ENCODE measurements at places on chromosomes 12 and 14.

DNA sequence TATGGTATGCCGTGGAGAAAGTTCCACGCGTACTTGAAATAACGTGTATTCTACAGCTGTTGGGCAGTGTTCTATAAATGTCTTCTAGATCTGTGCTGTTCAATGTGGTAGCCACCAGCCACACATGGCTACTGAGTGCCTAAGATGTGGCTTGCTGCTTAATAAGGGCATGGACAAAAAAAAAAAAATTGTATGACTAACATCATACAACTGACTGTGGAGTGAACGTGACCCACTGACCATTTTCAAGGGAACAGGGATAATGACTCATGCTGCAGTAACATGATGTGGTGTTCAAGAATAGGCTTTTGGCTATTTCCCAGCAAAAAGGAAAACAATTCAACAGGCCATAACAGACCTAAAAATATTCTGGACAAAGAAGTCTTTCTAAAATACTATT, 13.0 kb downstream of the ATG14 start:
- DNase-seq = peak; percentile 95

DNA sequence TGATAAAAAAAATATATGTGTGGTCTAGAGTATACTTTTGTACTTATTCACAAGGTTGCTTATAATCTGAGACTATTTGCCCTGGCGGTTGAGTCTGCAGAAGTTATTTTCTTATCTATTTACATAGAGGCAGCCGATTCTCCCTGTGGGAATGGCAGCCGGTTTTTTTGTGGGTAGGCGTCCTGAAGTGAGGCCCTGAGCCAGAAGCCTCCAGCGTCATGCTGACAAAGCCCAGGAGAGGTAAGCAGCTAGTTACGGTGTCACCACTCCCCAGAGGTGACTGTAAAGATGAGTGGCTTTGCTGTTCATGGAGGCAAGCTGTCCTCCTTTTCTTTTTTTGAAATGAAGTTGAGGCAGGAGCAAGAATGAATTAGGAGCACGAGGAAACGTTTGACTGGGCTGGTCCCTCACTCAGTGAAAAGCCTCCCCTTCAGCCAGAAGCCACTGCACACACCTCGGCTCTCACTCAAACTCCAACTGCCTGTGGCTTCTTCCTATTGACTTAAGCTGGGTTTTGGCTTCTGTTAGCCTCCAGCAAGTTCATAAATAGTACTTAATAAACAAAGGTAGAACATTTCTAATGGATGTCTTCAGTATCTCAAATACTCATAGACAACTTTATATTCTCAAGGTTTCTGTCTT, 21.5 kb downstream of the PAX9 start:
- DNase-seq = no peak

DNA sequence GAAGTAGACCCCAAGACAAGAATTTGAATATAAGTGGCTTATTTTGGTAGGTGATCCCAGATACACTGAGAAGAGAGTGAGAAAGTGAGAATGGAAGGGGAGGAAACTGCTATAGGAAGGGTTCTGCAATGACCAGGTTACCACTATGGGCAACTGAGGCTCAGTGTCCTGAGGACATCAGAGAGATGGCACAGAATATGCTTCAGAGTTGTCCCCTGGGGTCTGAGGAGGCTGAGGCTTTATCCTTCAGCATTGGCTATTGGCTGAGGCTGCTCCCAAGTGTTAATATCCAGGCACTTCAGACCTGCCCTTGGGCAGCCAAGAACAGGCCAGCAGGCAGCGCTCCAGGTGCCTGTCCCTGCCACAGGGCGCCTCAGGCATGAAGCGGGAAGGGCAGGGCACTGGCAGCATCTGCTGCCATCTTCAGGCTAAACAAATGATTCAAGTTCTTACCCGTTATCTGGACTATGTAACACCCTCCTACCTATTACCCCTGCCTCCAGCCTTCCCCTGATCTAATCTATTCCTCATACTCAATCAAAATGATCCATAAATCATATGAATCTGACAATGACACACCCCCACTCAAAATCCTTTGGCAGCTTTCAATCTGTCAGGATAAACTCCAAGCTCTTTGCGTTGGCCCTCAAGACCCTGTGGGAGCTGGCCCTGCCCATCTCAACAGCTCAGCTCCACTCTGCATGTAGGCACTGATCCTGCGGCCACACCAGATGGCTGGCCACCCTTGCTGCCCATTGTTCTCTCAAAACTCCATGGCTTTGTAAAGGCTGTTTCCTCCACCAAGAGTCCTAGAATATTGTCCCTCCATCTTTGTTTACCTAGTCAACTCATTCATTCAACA, 42.4 kb downstream of the CKAP4 start:
- no peak for DNase-seq

GRCh38 chr14:90567191-90567590, 170.4 kb downstream of the CALM1 start:
- DNase-seq = no peak

GRCh38 chr12:48349471-48349870, 1.2 kb downstream of the ZNF641 start:
- peak; percentile 63 for DNase-seq

- no peak for DNase-seq
These were observed 252.1 kb upstream of the RTL1 start for GRCh38 chr14:101155575-101155974.

GRCh38 chr12:78473136-78473535, 391.4 kb upstream of the SYT1 start:
- peak; percentile 61 for DNase-seq

GRCh38 chr12:62649412-62650138, 182.9 kb downstream of the MON2 start:
- DNase-seq = no peak

DNA sequence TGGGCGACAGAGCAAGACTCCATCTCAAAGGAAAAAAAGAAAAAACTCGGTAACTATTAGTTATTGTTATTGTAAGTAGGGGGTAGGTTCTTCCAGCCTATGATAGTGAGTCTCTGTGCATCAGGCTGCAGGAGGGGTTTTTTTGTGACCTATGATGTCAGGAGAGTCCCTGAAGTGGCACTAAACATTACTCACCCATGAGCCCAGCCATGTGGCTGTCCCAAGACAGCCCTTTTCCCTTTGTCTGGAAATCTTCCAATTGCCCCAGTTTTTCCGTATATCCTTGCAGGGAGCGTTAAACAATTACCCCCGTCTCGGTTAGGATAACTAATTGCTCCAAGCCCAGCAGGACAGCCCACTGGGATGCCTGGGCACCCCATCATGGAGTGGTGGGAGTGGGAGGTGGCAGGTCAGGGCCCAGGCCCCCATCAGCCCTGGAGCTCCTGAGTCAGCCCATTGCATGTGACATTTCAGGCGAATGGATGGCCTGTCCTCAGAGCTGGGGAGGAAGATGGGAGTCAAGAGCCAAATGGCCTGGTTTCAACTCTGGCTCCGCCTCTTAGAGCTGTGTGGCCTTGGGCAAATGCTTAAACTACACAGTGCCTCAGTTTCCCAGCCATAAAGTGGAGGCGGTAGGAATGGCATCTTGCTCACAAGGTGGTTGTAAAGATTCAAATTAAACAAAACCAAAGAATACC, 16.4 kb downstream of the PHETA1 start:
- DNase-seq = no peak

GRCh38 chr14:90604356-90604755, 207.5 kb downstream of the CALM1 start:
- no peak for DNase-seq

- no peak for DNase-seq
These were observed 136.4 kb upstream of the PRMT8 start for GRCh38 chr12:3354586-3354985.

DNA sequence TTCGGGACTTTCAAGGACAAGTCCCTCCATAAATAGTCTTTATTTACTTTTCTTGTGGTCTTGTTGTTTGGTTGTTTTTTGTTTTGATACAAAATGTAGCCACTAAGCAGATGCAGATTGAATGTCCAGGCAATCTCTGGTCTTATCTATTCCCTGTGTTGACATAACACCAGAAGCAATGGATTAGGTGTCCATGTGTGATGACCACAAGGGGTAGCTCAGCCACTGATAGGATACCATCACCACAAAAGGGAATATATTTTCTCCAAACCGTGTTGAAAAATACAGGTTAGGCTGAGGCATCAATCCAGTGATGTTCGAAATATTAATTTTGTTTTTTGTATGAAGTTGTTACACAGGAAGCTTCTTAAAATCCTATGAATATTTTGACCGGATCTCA, 196.3 kb downstream of the EPS8 start:
- peak; percentile 31 for DNase-seq

DNA sequence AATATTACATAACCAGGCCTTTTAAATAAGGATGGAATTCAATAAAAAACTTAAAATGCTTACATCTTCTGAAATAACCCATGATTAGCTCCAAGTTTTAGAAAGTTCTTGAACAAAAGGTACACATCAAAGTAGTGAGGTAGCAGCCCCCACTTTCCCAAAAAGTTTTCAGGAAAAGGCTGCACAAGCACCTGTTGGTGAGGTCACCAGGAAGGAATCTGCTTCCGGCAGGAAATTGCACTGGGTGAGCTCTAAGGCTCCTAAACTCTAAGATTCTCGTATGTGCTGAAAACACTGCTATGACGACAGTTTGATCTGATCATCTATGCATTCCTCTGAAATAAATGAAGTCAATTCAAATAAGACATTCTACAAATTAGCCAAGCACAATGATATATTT, 34.3 kb upstream of the TTC7B start:
- DNase-seq = peak; percentile 58

- DNase-seq = no peak
These were observed 190.2 kb upstream of the CAND1 start for GRCh38 chr12:67078957-67079356.

GRCh38 chr14:48792376-48793024, 793.7 kb downstream of the RPS29 start:
- DNase-seq = no peak

DNA sequence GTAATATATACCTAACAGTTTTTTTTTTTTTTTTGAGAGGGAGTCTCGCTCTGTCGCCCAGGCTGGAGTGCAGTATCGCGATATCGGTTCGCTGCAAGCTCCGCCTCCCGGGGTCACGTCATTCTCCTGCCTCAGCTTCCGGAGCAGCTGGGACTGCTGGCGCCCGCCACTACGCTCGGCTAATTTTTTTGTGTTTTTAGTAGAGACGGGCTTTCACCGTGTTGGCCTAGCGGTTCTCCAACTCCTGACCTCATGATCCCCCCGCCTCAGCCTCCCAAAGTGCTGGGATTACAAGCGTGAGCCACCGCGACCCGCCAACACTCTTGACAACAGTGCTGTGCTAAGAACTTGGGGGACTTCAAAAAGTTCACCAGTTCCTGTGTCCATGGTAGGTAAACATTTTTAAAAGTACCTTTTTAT, 63.5 kb downstream of the FOXG1 start:
- no peak for DNase-seq

GRCh38 chr12:103013741-103014300, 56.3 kb downstream of the ASCL1 start:
- no peak for DNase-seq

GRCh38 chr12:55997535-55997859, 421 bp downstream of the SUOX start:
- DNase-seq = no peak

DNA sequence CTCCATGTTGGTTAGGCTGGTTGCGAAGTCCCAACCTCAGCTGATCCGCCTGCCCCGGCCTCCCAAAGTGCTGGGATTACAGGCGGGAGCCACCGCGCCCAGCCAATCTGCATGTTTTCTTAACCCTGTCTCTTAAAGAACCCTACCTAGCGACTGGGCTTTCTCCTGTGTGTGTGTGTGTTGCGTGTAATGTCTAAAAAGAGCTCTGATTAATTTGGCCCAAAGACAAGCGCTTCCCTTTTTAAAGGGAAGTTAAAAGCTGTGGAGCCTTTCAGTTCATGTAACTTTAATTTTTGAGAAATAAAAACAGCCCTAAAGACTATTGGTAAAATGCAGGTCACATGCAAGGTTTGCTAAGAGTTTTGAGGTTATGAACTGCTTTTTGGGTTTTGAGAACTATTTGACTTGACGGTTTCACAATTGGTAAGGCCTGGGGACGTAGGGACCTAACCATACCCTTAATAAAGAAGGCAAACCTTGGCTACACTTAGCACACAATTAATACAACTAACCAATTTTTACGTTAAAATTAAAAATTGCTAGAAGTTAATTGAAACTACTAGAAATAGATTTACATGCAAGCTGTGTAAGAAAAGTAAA, 103.2 kb downstream of the KCNMB4 start:
- DNase-seq = no peak

DNA sequence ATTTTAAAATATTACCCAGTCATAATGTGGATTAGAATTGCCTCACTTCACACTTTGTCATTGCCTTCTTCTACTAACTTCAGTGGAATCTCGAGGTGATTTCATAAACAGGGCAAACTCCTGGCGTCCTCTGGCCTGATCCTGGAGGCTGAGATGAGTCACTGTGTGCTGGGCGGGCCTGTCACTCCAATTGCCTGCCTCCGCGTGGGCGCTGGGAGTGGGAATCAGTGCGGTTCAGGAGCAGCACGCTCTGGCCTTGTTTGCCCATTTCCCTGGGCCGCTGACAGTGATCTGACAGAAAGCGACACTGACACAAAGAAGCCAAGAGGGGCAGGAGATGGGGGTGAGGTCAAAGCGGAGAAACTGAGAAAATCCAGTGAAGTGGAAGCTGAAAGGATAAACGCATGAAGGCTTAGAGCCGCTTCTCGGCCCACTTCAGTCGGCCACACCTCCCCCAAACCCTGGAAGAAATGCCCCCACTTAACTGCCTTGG, 29.7 kb downstream of the LGR5 start:
- DNase-seq = peak; percentile 67

DNA sequence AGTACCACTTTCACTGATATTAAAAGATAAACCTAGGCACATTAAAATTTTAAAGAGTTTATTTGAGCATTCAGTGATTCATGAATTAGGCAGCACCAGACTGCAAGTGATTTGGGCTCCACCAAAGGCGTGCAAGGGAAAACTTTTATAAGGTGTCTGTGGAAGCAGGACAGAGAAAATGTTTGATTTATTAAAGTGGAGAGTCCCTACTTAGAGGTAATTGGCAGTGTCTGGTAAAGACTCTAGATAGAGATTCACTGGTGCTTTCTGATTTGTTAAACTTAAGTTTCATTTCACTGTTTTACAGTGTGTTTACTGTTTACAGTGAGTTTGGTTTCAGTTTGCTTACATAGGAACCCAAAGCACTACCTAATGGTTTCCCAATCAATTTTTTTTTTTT, 72.8 kb downstream of the ANKS1B start:
- DNase-seq = no peak

DNA sequence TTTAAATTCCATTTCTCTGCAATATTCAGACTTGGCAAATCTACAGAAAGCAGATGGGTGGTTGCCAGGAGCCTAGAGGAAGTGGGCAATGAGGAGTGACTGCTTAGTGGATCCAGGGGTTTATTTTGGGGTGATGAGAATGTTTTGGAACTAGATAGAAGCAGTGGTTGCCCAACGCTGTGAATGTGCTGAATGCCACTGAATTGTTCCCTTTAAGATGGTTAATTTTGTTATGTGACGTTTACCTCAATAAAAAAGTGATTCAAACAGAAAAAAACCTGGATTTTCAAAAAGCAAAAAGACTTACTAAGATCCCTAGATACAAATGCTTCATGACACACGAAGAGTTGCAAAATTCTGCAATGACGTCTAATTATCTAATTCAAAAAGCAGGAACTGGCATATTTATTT, 34.2 kb downstream of the DAO start:
- peak; percentile 64 for DNase-seq

DNA sequence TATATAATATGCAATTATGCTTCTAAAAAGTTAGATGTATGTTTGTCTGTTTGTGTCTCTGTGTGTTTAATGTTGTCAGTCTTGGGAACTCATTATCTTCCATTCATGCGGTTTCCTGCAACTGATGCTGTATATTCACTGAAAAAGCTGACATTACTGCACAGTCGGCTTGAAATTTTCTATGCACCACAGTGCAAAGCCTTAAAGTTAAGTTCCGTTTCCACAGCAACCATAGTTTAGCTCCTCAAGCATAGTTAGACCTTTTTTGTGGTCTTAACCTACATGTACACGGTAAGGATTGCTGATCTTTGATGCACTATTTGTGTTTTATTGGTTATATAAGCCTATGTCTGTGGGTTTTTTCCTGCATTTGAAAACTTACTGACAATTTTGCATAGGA, 309.4 kb downstream of the KCNC2 start:
- no peak for DNase-seq
